Glutamatergic neuron (in vitro differentiated cells): ENCODE measurements at places on chromosomes 4 and X.
A peak's percentile ranks its signal among the peaks of the same experiment; 100 is the strongest.

DNA sequence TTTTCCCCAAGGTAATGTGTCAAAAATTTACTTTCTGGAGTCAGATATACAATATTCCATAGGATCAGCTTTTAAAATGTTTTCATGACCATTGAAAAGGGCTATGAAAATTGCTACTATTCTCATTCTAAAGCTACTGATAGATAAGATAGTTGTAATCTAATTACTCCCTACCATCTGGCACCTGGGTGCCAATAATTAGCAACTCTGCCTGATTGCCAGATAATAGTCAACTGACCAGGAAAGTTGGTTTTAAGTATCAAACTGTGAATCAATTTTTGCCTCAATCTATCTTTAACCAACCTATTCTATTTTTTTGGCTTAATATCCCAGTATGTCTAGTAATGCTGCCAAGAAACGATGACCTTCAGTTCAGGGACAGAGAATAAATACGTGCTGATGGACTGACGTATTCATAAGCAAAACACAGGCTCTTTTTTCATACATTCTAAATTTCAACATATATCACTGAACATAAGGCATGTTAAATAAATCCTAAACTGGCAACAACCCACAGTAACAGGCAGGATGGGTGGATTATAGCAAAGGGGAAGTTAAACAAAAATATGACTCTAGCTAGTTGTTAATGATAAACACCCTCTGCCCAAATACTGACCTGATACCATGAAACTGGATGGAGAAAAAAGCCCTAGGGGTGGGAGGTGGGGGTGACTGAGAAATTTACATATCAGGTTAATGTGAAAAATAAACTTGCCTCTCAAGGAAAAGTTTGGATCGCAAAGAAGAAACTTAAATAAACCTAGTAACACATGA lies 18.2 kb downstream of the SH3RF1 start:
- no peaks in the 10 kb centered on the region for H3K36me3 ChIP-seq
- H3K27ac ChIP-seq: peak overlapping the region; percentile 74
- H3K4me1 ChIP-seq: peaks cover 50% of the 10 kb centered on the region
- peak overlapping the region; percentile 13 for H3K4me3 ChIP-seq
- no peak for DNase-seq

- H3K36me3 ChIP-seq: no peaks in the 10 kb centered on the region
- H3K4me3 ChIP-seq: no peak overlapping the region
- H3K27ac ChIP-seq: no peak overlapping the region
- H3K27me3 ChIP-seq: no peaks in the 10 kb centered on the region
- peaks cover 4% of the 10 kb centered on the region for H3K4me1 ChIP-seq
- no peak for DNase-seq
These were observed 84.4 kb downstream of the PPARGC1A start for GRCh38 chr4:23805450-23805851.

DNA sequence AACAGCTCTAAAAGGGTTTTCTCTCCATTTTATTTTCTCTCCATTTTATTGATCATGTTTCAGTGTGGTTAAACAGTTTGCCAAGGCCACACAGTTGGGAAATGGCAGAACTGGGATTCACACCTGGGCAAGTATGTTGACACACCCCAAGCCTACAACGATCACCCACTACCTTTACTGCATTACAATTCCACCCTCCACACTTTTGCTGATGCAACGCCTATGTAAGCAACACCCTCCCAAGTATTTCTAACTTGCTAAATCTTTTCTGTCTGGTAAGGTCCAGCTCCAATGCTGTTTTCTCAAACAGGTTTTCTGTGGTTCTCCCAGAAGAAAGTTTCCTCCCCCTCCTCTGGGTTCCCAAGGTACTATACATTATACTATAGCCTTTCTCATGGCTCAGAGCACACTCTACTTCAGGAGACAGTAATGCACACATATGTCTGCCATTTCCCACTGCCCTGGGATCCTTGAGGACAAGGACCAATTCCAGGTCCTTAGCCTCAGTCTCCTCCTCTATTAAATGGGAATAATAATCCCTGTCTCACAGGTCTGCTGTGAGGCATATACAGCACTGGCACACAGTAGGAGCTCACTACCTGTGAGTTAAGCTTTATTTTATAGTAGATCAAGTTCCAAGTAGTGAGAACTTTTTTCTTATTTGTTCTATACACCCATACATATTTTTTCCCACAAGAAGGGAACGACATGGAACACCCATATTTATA lies 27.9 kb downstream of the IQSEC2 start:
- H3K4me1 ChIP-seq: no peaks in the 10 kb centered on the region
- no peak for DNase-seq
- no peak overlapping the region for H3K4me3 ChIP-seq
- H3K36me3 ChIP-seq: no peaks in the 10 kb centered on the region

DNA sequence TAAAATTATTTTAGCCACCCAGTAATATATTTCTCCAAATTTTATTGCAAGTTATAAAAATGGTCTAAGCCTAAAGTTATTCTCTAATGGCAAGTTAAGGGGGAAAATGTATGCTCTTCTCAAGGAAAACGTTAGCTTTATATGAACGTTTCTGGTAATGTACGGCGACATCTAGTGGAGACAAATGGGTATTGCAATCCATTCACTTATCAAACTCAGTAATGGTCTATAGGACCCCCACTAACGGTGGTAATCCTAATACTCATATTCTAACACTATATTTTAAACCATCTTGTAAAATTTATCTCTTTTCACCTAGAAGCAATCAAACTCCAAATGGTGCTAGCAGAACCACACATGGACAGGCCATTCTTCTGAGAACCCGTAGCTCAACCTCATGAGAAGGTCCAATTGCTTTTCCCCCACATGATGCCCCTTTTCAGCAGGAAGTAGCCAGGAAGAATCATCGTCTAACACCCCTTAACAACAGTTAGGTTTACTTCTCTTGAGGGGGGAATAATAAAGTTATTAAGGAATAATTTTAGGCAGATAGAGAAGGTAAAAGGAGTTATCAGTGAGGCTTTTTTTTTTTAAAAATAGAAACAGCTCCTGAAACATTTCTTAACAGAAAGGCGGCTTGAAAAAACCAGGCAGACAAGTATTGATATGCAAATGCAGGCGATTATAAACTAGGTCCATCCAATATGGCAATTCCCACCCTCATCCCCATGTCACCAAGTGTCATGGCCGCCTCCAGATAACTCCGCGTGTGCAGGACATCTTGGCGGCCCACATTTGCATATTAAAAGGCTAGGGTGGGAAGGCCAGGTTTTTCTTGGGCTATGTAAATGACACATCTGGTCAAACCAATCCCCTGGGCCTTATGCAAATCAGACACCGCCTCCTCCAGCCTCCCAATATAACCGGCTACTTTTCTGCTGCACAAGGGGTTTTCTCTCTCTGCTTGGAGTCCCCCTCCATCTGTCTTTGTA lies 35.0 kb downstream of the NUDT11 start:
- no peaks in the 10 kb centered on the region for H3K36me3 ChIP-seq
- no peak overlapping the region for H3K27ac ChIP-seq
- no peaks in the 10 kb centered on the region for H3K4me1 ChIP-seq
- no peaks in the 10 kb centered on the region for H3K27me3 ChIP-seq

DNA sequence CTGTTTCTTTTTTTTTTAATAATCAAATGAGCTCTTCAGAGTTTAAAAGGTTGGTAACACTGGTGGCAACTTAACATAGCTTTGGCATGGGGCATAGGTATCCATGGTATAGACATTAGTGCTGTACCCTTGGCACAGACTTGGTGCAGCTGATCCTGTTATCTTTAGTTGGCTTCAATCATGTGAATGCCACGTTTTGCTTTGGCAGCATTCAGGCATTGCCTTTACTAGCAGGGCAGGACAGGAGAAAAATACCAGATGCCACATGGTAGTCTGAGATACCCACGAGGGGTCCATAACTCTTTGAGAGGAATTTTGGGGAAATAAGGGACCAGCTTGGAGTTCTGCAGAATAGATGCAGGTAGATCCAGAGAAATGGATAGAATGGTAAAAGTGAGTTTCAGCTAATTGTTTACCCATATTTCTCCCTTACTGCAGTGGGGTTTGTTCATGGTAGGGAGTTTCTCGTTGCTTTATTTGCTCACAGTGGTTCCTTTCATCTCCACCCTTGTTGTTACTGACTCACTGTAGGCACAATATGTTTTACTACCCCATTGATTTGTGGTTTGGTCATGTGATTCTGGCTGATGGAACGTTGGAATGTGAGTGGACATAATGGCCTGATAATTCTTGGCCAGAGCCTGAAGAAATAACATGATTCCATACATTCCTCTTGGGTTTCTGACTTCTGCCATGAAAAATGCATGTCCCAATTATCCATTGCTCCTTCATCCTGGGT lies 342.7 kb downstream of the GLUD2 start:
- no peak for DNase-seq
- no peaks in the 10 kb centered on the region for H3K36me3 ChIP-seq
- H3K4me3 ChIP-seq: no peak overlapping the region
- no peaks in the 10 kb centered on the region for H3K4me1 ChIP-seq
- no peaks in the 10 kb centered on the region for H3K27me3 ChIP-seq
- no peak overlapping the region for H3K27ac ChIP-seq

DNA sequence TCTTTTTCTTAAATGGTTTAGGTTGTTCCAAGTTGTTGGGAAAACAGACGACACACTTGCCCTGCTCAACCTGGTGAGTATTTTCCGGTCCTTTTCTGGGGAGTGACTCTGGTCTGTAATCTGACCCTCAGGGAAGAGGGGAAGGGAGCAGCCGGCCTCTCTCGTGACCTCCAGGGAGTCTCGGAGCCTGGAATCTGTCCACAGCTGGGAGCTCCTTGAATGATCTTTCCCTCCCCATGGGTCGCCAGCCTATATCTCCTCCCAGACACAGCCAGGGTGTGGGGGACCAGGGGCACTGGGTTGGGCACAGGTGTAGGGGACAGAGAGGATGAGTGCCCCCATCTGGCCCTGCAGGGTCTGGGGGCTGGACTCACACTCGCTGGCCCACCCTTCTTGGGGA lies 18.9 kb downstream of the TMEM175 start:
- H3K36me3 ChIP-seq: peaks cover 5% of the 10 kb centered on the region
- H3K4me1 ChIP-seq: peaks cover 8% of the 10 kb centered on the region
- DNase-seq: peak; percentile 37

GRCh38 chr4:89295415-89295927 lies 12.1 kb downstream of the GPRIN3 start:
- H3K4me3 ChIP-seq: peak overlapping the region; percentile 43
- no peak for DNase-seq
- H3K4me1 ChIP-seq: peaks cover 64% of the 10 kb centered on the region
- H3K27ac ChIP-seq: peak overlapping the region; percentile 9

DNA sequence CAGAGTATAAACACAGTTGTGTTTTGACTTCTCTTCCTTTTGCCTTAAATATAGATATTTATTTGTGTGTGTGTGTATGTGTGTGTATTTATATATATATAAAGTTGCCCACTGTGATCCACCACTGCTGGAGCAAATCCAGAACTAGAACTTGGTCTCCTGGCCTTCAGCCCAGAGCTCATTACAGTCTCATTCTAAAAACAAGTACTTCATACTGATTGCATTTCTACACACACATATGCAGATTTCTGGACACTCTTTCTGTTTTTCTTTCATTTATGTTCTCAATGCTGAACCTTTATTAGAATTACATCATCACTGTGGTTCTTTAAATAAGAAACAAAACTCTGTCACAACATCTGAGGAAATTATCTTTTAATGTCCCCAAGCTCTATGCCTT lies 381 bp downstream of the TXK start:
- H3K4me1 ChIP-seq: no peaks in the 10 kb centered on the region
- no peak overlapping the region for H3K4me3 ChIP-seq
- DNase-seq: no peak
- H3K27me3 ChIP-seq: no peaks in the 10 kb centered on the region
- H3K27ac ChIP-seq: no peak overlapping the region

DNA sequence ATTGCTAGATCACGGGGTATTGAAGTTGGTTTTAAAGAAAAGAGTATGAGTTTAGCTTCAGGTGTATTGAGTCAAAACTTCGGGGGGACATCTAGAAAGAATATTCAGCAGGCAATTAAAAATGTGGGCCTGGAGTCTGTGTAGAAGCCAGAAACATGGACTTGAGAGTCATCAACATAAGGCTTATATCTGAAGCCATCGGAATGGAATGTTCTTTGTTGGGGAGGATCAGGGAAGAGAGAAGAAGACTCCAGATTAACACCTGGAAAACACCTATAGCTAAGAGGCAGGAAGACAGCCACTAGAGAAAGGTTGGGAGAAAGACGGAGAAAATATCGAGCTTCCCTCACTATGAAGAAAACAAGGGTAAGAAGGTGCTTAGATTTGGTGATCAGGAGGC lies 69.5 kb downstream of the BEND2 start:
- H3K27me3 ChIP-seq: peaks cover 3% of the 10 kb centered on the region
- no peak overlapping the region for H3K4me3 ChIP-seq
- H3K36me3 ChIP-seq: no peaks in the 10 kb centered on the region

DNA sequence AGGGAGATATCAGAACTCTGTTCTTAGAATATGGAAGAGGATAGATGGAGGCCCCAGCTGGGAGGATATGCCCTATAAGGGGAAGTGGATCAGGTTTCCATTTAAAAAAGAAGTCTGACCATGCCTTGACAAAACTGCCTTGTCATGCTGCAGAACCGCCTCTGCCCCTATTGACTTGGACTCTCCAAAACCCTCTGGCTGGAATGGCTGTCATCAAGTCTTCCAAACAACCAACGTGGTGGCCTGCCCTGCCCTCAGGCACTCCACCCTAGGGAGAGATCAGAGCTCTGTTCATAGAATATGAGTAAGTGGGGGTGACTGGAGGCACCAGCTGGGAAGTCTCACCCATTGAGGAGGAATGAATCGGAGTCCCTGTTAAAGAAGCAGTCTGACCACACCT lies 114.9 kb downstream of the VSIG4 start:
- peaks cover 8% of the 10 kb centered on the region for H3K4me1 ChIP-seq
- H3K36me3 ChIP-seq: peaks cover 1% of the 10 kb centered on the region
- no peak overlapping the region for H3K27ac ChIP-seq
- no peak overlapping the region for H3K4me3 ChIP-seq

- no peaks in the 10 kb centered on the region for H3K36me3 ChIP-seq
- H3K4me1 ChIP-seq: no peaks in the 10 kb centered on the region
- no peaks in the 10 kb centered on the region for H3K27me3 ChIP-seq
These were observed 23.7 kb downstream of the ELF4 start for GRCh38 chrX:130086447-130087206.

- H3K4me3 ChIP-seq: no peak overlapping the region
- H3K36me3 ChIP-seq: peaks cover 3% of the 10 kb centered on the region
- no peaks in the 10 kb centered on the region for H3K27me3 ChIP-seq
- no peak for DNase-seq
- no peak overlapping the region for H3K27ac ChIP-seq
- peaks cover 2% of the 10 kb centered on the region for H3K4me1 ChIP-seq
These were observed 152.3 kb downstream of the CBR4 start for GRCh38 chr4:168857546-168858314.

DNA sequence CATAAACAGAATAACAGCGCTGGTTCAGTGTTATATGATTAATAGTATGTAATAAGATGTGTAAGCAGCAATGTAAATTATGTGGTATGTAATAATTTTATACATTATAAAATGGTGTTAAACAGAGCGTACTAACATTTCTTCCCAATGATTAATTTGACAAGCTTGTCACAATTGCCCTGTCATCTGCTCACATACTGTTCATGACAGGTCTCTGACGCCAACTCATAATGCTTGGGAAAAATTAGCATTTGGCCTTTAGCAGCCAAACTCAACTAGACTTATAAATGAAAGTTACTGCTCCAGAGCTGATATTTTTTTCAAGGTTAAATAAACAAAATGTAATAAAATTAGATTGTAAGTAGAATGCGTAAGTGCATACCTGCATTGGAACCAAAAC lies 246.8 kb downstream of the TRAM1L1 start:
- DNase-seq: no peak
- H3K4me3 ChIP-seq: no peak overlapping the region
- no peaks in the 10 kb centered on the region for H3K27me3 ChIP-seq
- no peak overlapping the region for H3K27ac ChIP-seq
- H3K4me1 ChIP-seq: peaks cover 3% of the 10 kb centered on the region

GRCh38 chr4:51958199-51958968 lies 61.8 kb downstream of the LRRC66 start:
- DNase-seq: no peak
- H3K36me3 ChIP-seq: no peaks in the 10 kb centered on the region
- H3K27me3 ChIP-seq: no peaks in the 10 kb centered on the region
- no peak overlapping the region for H3K27ac ChIP-seq
